Right renal pelvis (tissue), 4 donors: ENCODE measurements at places on chromosomes 6 and 20. TPM values are rescaled to one million over a fixed set of nuclear protein-coding genes. Genes with fewer than 3 reads are reported as not detected.

- no peak for DNase-seq
Measured at GRCh38 chr20:40703975-40704530, 15.0 kb upstream of the MAFB start.

- no peak for DNase-seq
Measured at GRCh38 chr6:117627533-117627932, 25.2 kb upstream of the GOPC start.

- DNase-seq = no peak
Measured at GRCh38 chr20:3560578-3560977, 89.8 kb downstream of the ATRN start.

DNA sequence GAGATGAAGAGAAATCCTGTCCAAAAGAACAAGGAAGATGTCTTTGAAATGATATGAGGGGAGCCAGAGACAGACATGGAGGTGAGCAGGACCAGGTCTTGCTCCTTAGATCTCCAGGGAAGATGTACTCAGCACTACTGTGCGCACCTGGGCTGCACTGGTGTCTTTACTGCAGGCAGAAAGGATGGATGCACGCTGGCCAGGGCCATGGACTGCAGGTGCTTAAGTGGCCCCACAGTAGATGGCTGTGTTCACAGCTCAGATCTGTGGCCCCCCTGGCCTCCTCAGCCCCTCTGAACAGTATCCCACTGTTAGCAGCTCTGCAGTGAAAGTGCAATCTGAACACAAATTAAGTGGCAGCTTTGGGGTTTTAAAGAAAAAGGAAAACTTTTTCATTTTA lies 343.0 kb downstream of the NRN1 start:
- no peak for DNase-seq

DNA sequence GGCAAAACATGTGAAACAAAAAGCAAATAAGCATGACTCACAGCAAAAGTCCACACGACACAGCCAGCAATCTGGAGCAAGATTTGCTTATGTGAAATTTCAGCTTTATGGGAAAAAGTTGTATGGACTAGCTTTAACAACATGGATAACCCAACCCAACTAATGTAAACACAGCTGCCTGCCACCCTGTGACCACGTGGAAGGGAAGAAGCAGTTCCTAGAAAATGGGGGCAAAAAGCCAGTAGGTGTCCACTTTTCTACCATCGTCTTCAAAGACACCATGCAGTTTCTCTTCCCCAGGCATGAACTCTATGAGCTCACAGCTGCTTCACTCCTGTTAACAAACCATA lies 425.4 kb upstream of the RNF217 start:
- DNase-seq = no peak

The MOG gene
- not detected for polyA plus RNA-seq

The TRIM15 gene
- 0.22 TPM for polyA plus RNA-seq

DNA sequence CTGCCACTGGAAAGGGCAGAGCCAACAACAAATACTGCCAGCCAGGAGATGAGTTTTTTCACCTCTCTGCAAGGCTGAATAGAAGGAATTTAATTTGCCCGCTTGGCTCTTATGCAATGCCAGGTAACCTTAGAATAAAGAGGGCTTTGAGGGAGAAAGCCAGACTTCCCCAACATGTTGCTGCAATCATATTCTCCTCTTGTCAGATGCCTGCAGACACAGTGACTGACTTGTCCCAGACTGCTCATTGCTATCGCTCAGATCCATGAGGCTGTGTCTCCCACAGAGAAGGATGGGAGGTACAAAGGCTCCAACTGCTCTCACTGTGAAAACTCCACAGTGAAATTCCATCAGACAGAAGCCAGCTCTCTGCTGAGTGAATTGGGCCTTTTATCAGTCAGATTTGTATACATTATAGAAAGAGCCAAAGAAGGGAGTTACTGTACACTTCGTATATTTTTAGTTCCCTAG lies 517.0 kb upstream of the ID4 start:
- no peak for DNase-seq

DNA sequence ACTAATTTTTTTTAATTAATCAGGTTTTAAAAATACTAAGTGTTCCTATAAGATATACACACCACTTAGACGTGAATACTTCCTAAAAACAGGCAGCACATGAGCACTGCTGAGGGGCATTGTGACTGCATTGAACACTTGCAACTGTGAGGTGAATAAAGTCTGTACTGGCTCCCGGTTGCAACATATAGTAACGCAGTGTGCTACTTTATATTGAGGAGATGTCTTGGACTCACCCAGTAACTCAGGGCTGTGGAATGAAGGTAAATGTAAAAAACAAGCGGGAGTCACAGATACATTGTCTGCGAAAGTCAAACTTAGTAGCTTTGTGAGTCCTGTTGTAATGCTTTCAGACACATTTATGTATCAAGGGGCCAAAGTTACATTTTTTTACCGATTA lies 17.0 kb upstream of the HLA-A start:
- no peak for DNase-seq

The PCK1 gene
- polyA plus RNA-seq = 23.0 TPM

The CLPSL2 gene
- polyA plus RNA-seq = 0.23 TPM

DNA sequence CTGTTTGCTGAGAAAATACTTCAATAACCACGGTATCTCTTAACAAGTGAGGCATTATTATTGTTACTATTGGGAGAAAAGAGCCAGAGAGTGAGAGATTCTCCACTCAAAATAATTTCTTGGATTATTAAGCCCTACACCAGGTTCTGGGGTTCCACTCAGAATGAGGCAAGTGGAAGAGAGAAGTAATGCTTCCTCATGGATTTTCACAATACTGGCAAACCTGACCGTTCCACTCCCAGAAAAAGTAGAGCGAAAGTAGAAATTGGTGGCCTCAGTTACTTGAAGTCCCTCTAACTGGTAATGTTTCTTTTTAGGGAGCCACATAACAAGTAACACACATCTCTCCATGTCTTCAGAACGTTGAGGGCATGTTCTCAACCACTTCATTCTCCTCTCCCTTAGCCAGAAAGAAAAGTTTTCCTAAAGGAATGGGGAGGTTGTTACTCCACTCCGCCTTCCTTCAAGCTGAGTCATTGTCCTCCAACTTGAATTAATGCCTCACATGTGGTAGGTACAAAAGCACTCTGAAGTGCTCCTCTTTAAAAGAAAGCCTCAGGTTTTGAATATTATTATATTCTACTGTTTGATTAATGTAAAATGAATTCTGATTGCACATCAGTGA lies 1.9 kb downstream of the BAG2 start:
- DNase-seq = no peak

DNA sequence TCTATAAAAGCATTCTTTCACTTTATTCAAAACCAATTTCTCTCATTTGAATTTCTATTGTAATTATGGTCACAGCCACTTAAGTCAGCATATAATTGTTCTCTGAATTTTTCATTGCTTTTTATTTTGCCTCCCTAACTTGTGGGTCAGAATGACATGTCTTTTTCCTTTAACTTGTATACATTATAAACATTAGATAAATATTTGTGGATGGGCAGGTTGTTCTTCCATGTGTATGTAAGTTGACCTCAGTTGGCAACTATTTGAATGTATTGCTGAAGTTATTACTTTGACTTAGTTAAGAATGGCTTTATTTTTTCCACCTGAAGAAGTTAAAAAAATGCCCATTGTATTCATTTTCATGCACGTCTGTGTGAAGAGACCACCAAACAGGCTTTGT lies 83.0 kb upstream of the MAP3K7 start:
- no peak for DNase-seq

DNA sequence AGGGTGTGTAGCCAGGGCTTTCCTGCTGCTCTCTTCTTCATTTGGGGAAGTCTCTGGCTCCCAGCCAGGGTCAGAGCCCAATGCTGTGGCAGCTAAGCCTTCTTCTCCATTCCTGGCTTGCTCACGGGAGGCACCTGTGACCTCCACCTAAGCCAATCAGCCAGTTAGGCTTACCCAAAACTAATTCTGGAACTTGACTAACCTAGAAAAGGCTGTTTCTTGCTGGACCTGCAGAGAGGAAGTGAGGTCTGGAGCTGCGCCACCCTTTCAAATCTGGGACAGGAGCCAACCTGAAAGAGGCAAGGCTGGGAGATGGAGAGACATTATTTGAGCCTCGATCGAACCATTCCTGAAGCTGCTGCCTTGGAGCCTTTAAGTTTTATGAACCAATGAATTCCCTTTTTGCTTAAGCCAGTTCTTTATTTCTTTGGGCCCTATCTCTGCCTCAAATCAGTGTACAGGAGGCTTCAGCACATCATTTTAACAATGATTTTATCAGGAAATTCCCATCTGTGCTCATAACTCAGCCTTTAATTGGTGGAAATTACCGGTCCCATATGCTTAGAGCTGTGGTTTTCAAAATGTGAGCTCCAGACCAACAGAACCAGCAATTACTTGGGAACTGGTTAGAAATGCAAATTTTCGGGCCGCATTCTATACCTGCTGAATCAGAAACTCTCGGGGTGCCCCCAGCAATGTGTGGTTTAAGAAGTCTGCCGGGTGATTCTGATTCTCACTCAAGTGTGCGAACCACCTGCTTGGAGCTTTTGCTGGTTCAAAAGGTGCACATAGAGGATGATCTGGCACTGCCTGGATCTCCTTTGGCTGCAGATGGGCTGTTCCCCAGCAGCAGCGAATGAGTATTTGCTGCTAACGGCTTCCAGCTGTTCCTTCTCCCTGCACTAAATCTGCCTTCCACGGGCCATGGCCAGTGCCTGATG lies 97.4 kb upstream of the RNF24 start:
- no peak for DNase-seq

The SAMD10 gene
- polyA plus RNA-seq = 8.5 TPM

DNA sequence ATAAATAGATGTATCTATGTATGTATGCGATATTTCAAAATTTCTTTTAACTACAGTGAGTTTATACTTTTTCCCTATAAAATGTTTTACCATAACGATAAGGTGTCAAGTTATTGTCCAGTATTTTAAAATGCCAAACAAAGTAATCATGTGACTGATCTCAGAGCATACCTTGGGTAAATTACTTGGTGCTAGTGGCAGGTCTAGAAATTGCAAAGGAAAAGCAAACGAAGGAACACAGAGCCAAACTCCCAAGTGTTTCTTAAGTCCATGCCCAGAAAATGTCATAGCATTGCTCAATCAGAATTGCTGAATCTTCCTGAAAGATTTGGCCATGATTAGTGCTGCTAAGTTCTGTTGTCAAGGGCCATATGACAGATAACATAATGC lies 77.5 kb downstream of the CAP2 start:
- DNase-seq = no peak

DNA sequence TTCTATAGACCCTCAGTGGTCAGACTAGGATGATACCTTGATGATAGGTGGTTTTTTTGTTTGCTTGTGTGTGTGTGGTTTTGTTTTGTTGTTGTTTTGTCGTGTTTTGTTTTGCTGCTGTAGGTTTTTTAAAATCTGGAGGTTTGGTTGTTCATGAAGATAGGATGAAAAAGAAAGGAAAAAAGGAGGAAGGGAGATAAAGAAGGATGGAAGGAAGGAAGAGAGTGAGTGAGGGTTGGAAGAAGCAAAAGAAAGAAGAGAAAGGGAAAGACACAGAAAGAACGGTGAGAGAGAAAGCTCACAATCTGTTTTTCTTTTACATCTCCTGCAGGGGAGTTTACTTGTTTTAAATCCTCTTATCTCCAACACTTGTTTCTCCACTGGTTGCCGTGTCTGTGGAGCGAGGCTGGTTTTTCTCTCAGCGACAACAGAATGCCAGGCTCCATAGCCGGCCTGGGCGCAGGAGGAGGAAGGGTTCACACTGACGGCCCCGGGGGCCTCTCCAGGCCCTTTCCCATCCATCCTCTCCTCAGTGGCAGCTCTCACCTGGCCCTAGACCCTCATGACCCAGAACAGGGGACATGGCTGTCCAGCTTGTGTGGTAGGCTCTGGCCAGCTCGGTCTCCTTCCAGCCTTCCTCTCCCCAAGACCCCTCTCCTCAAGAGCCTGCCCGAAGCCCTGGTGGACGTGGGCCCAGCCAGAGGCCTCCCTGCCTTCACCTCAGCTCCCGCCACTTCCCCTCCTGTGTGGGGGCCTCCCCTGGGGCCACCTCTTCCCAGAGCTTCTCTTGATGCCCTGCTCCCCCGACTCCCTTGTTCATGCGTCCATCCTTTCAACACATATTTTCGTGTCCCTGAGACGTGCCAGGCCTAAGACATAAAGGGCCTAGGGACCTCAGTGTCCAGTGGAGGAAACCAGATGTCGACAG lies 168.4 kb downstream of the VEGFA start:
- DNase-seq = no peak

The PHF10 gene
- 122 TPM for polyA plus RNA-seq

The GPR6 gene
- polyA plus RNA-seq = not detected

GRCh38 chr6:80214436-80215022 lies 108.1 kb downstream of the BCKDHB start:
- no peak for DNase-seq

The PRDM1 gene
- polyA plus RNA-seq = 3.5 TPM

DNA sequence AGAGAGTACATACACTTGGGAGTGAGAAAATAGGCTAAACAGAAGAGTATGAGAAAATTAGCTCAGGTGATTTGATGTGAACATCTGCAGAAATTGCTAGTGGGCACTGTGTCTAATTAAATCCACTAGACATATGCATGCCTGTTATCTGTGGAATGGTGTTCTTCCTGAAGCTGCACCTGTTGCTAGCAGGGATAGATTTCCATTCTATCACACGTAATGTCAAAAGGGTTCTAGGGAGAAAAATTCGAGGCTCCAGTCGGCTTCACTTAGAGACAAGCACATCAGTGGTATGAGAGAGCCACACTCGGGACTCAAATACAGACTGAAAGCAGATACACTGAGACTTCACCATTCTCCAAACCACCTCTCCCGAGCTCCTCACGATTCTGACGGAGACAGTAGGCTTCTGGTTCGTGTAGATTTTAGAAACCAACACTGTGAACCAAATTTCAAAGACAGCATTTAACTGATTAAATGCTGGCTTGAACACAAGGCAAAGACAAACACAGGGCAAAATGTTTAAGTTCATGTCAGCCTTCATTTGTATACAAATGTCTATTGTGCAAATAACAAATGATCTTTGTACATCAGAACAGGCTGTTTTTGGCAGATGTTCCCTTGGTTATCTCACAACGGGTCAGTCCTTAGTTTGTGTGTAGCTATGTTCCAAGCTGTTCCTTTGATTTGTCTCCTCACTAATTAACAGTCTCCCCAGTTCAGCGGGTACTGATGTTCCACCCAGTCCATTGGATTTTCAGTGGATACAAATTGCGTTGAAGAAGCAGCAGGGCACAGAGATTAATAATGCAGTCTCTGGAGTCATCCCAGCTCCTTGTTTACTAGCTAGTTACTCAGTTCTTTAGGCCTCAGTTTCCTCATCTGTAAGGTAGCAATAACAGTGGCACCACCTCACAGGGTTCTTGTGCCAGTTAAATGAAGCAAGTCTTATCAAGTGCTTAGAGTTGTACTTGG lies 131.0 kb upstream of the IFNGR1 start:
- DNase-seq = no peak

The TPBG gene
- polyA plus RNA-seq = 23.1 TPM

The CD93 gene
- 42.6 TPM for polyA plus RNA-seq

The GMDS gene
- 77.9 TPM for polyA plus RNA-seq

DNA sequence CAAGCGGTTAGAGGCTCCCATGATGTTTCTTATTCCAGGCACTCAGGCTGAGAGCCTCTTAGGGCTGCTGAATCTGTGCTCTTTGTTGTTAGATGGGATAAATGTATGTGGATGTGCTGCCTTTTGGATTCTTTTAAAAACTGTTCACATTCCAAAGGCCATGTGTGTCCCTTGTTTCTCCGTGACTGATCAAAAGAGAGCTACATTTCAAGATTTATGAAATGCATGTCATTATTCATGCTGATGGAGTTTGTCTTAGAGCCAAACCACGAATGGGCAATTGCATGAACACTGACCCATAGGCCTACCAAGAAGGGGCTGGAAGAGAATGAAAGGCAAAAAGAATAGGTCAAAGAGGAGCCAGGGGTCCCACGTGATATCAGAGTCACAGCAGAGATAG lies 104.9 kb upstream of the TSHZ2 start:
- no peak for DNase-seq

- DNase-seq = no peak
Measured at GRCh38 chr6:157904999-157905398, 76.7 kb upstream of the SYNJ2 start.

GRCh38 chr6:160378882-160379281 lies 30.7 kb downstream of the SLC22A3 start:
- DNase-seq = no peak
